Fibroblast of the conjunctiva (primary cell): ENCODE measurements at places on chromosomes 2 and 18.

DNA sequence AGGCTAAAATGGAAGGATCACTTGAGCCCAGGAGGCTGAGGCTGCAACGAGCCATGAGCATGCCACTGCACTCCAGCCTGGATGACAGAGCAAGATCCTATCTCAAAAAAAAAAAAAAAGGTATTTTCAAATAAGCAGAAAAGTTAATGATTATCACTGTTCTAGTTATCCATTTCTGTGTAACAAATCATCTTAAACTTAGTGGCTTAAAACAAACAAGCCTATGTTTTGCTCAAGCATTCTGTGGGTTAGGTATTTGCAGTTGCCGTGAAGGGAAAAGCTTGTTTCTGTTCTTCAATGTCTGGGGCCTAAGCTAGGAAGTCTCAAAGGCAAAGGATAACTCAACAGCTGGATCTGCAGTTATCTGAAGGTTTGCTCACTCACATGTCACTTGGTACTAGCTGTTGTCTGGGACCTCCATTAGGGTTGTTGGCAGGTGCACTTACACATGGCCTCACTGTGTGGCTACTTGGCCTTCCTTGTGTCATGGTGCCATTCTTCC lies 14.1 kb downstream of the MFF start:
- no peak for DNase-seq

DNA sequence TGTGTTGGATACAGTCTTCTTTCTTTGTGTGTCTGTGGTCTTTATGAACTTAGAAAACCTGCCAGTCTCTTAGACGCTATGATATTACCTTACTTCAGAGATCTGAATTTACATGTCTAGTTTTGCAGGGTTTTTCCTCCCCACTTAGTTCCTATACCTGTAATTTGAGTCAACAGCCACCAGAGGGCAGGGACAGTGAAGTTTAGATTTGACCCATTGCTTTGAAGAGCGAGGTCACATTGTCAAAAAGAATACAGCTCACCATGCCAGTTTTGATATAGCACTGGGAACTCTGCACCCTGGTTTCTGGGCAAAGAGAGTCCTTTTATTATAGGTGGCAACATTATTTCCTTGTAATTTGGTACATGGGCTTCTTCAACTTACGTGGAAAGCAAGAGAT lies 102.3 kb downstream of the MAPK4 start:
- DNase-seq: no peak

- no peak for DNase-seq
These were observed 58.8 kb upstream of the LYPD6 start for GRCh38 chr2:149271575-149271974.

GRCh38 chr2:88897715-88898114 lies 206.2 kb downstream of the RPIA start:
- DNase-seq: no peak

GRCh38 chr2:122367646-122368010 lies 612.2 kb downstream of the TSN start:
- DNase-seq: no peak

GRCh38 chr2:101689114-101689825 lies 8.2 kb upstream of the MAP4K4 start:
- no peak for DNase-seq
